ENCODE measurements at places on chromosomes 13 and 19.

DNA sequence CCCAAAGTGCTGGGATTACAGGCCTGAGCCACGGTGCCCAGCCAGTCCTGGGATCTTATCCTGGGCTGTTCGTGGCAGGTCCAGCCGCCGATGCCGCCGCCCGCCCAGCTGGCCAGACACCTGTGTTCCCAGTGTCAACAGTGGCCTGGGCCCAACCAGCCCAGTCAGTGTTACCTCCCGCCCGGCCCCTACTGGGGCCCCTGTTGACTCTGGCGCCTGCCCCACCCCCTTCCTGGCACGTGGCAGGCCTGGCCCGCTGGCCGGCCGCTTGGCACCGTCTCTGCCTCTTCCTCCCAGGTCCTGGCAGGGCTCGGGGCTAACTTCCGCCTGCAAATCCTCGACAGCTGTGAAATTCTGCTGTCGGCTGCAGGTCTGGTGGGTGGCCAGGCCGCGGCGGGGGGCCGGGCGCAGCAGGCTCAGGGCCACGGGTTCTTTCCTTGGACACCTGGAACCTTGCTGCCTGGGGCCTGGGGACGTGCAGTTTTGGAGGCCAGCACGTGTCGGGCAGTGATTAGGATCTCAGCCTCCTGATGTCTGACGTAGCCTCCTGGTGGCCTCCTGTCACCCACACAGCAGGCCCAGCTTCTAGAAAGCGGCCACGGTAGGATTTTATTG, 9.1 kb downstream of the ARID3A start:
- no peak for DNase-seq

GRCh38 chr13:111604097-111604496, 283.7 kb downstream of the TEX29 start:
- DNase-seq: no peak

DNA sequence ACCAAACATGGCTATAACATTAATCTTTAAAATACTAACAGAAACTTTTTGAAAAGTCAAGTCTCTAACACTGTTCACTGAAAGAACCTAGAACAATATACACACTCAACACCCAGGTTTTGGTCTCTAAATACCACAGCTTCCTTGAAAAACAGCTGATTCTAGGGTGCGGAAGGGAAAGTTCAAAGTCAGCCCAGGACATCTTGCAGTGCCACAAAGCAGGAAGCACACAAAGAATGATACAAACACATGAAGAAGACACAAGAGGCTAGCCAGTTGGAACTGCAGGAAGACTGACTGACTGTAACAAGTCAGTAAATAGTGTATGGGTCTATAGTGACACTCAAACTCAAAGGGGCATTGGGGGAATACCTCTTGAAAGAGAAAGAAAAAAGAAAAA, 4.6 kb downstream of the DEDD2 start:
- no peak for DNase-seq

- no peak for DNase-seq
Observed at GRCh38 chr13:83890358-83890757, 8.1 kb upstream of the SLITRK1 start.

DNA sequence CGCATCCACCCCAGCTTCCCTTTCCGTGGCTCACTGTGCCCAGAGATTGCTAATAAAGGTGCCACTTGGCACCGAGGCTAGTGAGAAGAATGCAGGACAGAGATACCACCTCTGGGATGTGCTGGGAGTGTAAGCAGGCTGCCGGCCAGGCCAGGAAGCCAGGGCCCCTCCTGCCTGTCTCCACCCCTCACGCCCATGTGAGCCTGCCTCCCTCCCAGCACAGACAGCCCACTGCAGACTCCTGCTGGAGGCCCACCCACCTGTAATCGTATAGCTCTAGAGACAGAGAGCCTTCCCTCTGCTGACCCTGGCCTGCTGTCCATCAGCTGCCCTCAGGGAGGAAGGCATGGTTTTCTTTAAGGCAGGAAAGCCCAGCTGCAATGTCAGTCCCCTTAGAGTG, 13.9 kb downstream of the VSTM2B start:
- DNase-seq: no peak

DNA sequence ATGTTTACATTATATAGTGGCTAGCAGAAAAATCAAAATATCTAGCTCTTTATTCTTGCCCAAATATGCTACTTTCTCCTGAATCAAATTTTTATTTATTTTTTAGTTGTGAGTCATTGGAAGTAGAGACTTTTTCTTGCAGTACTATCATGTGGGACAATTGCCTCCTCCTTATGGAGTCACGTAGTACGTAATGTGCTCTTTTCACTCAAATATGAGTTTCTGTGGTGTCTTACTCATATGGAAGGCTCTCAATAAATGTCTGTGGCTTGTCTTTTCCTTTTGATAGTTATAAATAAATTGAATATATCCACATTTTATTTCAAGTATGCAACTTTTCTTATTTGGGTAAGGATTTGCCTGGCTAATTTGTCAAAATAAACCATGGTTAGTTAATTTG, 1411.0 kb upstream of the SLC10A2 start:
- DNase-seq: no peak

- no peak for DNase-seq
Observed at GRCh38 chr19:45163751-45164460, 3.1 kb upstream of the NKPD1 start.

Data from OCI-M1 (cell line).